Skin of body (tissue), 3 donors: ENCODE measurements at places on chromosomes 3 and 15. TPM values are rescaled to one million over a fixed set of nuclear protein-coding genes. Genes with fewer than 3 reads are reported as not detected.

DNA sequence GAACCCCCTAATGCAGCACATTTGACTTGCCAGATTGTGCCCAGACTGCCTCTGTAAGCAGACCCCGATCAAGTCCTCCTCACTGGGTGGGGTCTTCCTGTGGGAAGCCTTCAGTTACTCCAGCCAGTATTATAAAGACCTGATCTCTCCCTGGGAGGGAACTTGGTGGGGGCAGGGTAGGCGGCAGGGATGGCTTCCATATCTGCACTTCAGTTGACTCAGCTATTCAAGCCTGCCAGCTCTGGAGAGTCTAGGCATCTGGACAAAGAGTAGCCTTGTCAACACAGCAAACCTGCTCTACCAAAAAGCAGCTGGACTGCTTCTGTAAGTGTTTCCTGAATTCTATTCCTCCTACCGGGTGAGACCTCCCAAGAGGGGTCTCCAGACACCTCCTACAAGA, 21.0 kb upstream of the SLC25A38 start:
- DNase-seq = no peak

DNA sequence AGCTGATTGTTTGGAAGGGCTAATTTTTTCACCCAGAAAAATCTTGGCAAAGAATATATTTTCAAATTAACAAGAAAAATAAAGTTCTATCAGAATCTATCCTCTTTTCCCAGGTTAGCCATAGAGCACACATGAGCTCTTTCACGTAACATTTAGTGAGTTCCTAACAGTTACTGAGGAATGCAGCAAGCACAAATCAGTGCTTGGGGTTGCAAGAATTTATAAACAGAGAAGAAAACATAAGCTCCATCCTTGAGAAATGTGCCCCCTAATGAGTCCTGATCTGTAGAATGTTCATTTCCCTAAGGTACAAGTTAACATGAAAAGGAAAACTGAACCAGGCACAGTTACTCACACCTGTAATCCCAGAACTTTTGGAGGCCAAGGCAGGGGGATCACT, 13.9 kb downstream of the EOGT start:
- no peak for DNase-seq

GRCh38 chr3:57727106-57727505, 29.0 kb upstream of the SLMAP start:
- DNase-seq = no peak

GRCh38 chr15:62050115-62050514, 10.1 kb downstream of the VPS13C start:
- no peak for DNase-seq

GRCh38 chr3:8011902-8012301, 489.7 kb upstream of the LMCD1 start:
- no peak for DNase-seq

- DNase-seq = no peak
Measured at GRCh38 chr15:45794712-45795439, 160.0 kb downstream of the SQOR start.

DNA sequence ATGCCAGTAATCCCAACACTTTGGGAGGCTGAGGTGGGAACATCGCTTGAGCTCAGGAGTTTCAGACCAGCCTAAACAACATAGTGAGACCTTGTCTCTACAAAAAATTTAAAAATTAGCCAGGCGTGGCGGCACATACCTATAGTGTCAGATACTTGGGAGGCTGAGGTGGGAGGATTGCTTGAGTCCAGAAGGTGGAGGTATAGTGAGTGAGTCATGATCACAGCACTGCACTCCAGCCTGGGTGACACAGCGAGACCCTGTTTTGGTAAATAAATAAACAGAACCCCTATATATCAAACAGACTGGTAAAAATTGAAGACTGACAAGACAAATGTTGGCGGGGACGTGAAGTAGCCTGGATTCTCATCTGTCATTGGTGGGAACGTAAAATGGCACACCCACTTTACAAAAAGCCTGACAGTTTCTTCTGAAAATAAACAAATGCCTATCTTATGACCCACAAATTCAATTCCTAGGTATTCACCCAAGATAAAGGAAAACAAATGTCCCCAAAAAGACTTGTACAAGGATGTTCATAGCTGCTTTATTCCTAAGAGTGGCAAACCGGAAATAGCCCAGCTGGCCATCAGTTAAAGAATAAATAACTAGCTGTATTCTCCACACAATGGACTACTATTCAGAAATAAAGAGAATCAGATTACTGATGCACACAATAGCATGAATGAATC, 47.0 kb upstream of the GK5 start:
- no peak for DNase-seq

GRCh38 chr15:66461917-66462316, 35.6 kb downstream of the SNAPC5 start:
- no peak for DNase-seq

- DNase-seq = no peak
Measured at GRCh38 chr3:52986049-52986448, 59.8 kb downstream of the SFMBT1 start.

GRCh38 chr15:38593524-38593923, 28.9 kb upstream of the RASGRP1 start:
- DNase-seq = no peak

- no peak for DNase-seq
Measured at GRCh38 chr3:33665294-33665693, 52.8 kb downstream of the CLASP2 start.

DNA sequence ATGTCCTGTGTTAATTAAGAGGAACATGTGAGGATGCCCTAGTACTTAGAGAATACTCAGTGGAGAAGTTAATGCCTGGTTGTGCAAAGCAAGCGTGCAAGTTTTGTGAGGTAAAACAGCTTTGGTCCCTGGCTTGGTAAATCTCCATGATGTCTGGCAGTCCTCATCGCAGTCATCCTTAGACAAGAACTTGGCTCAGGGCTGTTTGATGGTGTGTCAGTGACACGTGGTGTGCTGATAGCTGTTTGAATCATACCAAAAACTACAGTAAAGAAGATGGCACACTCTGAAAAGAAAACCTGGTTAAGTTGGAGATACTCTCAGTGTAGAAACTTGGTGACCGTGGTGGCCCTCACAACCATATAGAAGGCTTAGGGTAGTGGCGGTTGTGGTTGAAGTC, 361.7 kb downstream of the FEZF2 start:
- DNase-seq = no peak

- DNase-seq = no peak
Measured at GRCh38 chr15:41258750-41259471, 27.8 kb downstream of the CHP1 start.

- no peak for DNase-seq
Measured at GRCh38 chr15:54364961-54365360, 386.7 kb downstream of the UNC13C start.

DNA sequence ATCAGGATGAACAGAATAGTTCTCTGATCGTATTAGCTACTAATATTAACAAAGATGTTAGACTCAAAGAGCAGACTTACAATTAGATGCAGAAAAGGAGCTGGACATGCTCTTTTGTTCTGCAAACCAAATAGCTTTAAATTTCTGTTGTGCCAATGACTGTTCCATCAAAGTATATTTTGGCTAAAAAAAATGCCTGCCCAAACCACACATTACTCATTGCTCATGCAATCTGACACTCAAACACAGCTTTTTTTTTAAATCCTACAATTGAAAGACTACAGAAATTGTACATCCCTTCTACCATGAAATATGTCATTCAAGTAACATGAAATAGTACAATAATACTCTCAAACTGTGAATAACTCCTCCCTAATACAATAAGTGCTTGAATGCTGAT, 48.6 kb downstream of the SHOX2 start:
- no peak for DNase-seq

- DNase-seq = no peak
Measured at GRCh38 chr15:74674161-74674560, 21.7 kb downstream of the EDC3 start.

DNA sequence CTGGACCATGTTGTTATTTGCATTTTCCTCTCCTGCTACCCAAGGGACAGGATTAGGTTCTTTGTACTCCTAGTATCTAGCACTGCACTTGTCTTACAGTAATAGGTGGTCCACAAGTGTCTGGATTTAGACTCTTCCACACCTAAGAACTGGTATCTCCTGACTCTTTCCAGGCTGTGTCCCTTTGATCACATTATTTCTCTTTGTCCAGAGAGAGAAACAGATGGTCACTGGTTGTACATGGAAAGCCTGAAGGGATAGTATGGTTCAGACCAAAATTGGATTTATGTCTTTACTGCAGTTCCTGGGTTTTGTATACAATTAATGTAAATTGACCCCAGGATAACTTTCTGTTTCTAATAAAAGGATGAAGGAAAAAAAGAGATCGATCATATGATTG, 64.0 kb downstream of the PDE8A start:
- DNase-seq = no peak

DNA sequence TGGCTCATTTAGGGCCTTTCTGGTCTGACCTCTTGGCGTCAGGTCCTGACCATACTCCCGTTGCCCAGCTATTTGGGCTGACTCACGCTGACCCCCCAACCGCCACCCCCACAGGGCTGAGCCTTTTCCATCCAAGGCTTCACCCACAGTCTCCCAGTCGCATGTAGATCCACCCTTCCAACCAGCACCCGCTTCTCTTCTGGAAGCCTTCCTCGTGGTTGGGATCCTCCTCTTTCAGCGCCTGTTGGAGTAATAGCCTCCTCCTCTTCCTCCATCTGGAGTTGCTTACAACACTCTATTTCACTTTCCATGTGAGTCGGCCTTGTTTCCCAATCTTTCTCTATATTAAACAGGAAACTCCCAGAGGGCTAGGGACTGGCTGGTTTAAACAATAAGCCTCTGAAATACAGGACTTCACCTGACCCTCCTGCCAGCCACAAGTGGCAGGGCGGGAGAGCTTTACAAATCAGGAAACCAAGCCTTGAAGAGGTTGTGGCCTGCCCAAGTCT, 2.1 kb upstream of the ALAS1 start:
- DNase-seq = peak; percentile 23

DNA sequence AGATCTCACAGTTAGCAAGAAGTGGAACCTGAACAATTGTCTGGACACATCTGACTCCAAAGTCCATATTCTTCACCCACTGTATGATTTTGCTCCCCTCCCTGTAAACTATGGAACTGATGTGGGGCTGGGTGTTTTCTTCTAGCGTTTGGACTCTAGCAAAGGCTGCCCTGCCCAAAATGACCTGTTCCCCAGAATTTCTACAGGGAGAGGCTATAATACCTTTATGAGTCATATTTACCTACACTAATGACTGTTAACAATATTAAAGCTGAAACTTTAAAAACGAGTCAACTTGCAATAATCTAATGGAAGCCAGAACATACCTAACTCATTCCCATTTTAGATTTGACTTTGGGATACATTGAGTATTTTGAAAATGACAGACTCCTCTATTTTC, 531.2 kb upstream of the CFAP20DC start:
- DNase-seq = no peak

DNA sequence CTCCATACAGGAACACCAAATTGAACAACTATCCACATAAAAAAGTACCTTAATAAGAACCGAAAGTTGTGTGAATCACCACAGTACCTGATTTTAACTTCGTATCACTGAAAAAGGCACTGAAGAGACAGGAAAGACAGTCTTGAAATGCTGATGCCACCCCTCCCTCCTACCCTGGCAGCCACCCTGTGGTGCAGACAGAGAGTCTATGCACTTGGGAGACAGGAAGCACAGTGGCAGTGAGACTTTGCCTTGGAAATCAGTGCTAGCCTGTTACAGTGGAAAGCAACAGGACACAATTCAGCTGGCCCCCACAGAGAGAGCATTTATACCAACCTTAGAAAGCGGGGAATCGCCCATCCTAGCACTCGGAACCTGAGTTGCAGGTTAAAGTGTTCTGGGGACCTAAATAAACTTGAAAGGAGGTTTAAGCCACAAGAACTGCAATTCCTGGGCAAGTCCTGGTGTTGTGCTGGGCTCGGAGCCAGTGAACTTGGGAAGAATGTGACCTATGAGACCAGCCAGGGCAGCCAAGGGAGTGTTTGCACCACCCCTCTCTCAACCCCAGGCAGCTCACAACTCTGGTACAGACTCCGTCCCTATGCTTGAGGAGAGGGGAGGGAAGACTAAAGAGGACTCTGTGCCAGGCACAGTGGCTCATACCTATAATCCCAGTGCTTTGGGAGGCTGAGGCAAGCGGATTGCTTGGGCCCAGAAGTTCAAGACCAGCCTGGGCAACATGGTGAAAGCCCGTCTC, 240.1 kb downstream of the ISL2 start:
- no peak for DNase-seq

DNA sequence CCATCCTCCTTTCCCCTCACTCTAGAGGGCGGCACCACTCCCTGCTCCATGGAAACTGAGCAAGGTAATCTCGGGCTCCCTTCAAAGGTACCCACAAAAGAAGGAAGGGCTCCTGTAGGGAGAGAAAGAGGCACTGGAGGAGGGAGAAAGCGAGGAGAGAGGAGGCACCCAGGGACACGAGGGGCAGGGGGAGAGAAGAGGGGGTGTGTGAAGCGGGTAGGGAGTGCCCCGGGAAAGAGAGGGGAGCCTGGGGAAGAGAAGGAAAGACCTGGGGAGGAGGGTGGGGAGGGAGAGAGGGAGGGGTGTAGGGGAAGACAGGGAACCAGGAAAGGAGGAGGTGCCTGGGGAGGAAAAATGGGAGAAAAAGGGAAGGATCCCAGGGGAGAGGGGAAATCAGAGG, 523 bp downstream of the VILL start:
- no peak for DNase-seq

- no peak for DNase-seq
Measured at GRCh38 chr3:37527361-37527760, 334.3 kb upstream of the CTDSPL start.

DNA sequence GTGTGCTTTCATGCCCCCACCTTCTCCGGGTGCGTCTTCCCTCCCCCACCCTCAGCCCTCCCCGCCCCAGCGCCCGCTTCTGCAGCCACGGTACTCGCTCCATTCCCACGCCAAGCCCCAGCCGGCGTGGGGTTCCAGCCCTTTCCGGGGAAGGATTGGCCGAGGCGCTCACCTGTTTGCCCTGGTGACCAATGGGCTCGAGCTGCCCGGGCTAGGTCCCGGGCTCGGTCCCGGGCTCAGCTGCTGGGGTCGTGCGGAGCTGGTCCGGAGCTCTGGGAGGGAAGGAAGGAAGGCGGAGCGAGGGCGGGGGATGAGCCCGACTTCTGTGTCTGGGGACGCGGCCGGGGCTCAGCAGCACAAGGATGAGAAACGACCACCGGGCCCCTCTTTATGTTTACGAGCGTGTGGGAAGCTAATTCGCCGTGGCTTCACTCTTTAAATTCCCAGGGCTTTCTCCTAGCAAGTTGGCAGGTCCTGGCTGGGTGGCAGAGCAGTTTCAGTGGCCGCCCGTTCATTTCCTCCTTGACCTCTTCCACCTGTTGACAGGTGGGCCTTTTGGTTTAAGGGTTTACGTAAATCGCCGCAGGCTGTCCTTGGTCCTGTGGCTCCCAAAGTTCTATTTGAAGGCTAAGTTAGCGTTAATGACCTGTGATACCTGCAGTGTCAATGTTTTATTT, at the start of gene IGSF10:
Gene IGSF10 (minus strand): TSS at position 288 of the 677 bp plus-strand sequence. CDS start 2,352 bp downstream, outside the sequence.
- DNase-seq = no peak

The CAV3 gene
- total RNA-seq = 16.4 TPM

The RAB7A gene
- total RNA-seq = 58.6 TPM

The SLC9A9 gene
- total RNA-seq = 35.2 TPM

The ARL6IP5 gene
- 72.7 TPM for total RNA-seq

The NR1I2 gene
- 0.10 TPM for total RNA-seq

The RBP2 gene
- not detected for total RNA-seq

The LMCD1 gene
- 44.1 TPM for total RNA-seq
